ENCODE measurements at places on chromosomes 4 and X.

GRCh38 chrX:37786624-37787422 is 7.0 kb downstream of the CYBB start:
- no peak for DNase-seq

DNA sequence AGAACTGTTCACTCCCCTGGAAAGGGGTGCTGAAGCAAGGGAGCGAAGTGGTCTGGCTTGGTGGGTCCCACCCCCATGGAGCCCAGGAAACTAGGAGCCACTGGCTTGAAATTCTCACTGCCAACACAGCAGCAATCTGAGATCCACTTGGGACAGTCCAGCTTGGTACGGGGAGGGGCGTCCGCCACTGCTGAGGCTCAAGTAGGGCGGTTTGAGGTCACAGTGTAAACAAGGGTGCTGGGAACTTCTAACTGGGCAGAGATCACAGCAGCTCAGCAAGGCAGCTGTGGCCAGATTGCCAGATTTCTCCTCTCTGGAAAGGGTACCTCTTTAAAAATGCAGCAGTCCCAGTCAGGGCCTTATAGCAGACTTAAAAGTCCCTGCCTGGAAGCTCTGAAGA is 53.9 kb upstream of the GALNTL6 start:
- no peak for DNase-seq

DNA sequence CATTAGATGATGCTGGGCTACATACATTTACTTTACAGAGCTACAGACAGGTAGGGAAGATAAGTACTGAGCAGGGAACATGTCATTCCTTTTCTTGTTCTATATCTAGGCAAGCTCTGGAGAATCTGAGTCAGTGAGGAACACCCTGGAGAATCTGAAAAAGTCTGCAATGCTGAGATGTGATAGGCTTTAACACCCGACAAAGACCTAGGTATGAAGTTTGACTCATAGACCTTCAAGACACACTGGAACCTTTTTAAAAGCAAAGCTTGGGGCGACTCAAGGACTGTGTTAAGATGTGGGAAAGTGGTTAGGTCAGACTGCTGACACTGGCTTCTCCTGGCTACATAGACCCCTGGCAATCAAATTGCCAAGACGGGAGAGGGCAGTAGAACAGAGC is 42.8 kb downstream of the OSTC start:
- no peak for DNase-seq

- DNase-seq: no peak
Observed at GRCh38 chr4:123244137-123244536, 152.5 kb upstream of the SPRY1 start.

DNA sequence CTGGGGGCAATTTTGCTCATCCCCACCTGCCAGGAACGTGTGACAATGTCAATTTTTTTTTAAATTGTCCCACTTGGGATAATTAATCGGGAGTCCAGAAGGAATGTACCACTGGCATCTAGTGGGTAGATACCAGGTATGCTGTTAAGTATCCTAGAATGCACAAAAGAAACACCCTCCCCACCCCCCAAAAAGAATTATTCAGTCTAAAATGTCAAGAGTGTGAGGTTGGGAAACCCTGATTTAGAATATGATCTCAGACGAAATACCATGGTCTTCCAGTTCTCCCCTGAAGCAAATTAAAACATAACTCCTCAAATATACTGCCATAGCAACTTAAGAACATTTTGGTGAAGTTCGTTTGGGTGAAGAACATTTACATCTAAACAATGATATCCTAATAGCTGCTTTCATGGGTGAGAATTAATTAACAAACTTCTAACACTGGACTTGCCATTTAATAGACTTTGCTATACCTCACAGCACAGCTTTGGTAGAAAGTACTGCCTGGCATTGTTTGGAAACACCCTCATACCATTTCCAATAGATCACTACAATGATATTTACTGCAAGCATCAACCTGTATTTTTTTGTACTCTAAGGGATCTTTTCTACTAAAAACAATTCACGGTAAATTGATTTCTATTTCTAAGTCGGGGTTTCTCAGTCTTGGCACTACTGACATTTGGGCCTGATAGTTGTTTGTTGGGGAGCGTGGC is 36.5 kb downstream of the SH3RF1 start:
- no peak for DNase-seq

DNA sequence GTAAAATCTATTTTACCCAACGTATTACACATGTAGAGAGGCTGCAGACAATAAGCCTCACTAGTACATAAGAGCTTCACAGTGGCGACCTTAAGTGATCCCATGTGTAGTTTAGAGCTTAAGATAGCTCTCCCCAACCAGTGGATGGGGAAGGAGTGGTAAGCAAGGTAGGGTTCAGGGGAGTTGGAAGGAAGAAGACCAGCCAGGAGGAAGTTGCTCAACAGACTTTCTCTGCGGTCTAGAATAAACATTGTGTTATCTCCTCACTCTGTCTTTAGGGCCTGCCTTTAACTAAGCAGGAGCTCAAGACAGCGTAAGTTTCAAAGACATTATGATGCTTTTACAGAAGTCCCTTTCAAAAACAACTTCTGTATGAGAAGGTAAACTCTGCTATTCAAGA is 16.8 kb downstream of the MEPE start:
- no peak for DNase-seq

GRCh38 chr4:184250795-184251669 is 33.4 kb upstream of the ENPP6 start:
- DNase-seq: peak; percentile 52

- DNase-seq: peak; percentile 68
Observed at GRCh38 chr4:157220371-157220881, at the start of gene GRIA2. Gene GRIA2 (plus strand): TSS chr4:157220728. CDS start chr4:157221043, 315 bp downstream.

DNA sequence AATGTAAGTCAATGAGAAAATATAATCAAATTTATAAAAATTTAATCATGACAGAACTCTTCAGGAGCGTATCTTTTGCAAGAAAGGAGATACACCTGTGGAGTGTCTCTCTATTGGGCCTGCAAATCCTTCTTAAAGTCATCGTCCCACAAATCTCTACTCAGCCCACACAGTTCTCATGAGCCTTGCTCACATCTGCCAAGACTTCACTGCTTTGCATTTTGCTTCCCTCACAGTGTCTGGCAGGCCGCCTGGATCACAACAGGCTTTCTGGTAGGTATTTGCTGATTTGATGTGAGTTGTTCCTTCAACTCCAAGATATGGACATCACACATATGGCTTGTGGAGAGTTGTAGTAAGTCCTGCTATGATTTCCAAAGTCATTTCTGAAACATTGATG is 183.1 kb upstream of the ARX start:
- DNase-seq: no peak

DNA sequence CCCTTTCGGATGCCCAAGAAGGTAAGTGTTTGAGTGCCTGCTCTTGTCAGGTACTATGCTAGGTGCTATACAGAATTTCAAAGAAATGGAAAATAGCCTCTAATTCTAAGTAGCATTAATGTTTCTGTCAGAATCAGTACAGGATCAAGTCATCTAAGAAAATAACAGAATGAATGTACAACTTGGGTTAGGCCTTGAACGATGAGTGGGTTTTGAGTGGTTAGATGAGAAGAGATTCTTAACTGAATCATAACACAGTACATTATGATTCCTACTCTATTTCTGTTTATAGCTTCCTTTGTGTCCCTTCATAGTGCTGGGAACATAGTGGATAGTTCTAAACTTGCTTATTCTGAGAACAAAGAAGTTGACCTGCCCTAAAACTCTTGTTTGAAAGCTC is 253.9 kb downstream of the GLUD2 start:
- DNase-seq: no peak

- no peak for DNase-seq
Observed at GRCh38 chr4:82899374-82900065, 1.0 kb upstream of the THAP9 start.

DNA sequence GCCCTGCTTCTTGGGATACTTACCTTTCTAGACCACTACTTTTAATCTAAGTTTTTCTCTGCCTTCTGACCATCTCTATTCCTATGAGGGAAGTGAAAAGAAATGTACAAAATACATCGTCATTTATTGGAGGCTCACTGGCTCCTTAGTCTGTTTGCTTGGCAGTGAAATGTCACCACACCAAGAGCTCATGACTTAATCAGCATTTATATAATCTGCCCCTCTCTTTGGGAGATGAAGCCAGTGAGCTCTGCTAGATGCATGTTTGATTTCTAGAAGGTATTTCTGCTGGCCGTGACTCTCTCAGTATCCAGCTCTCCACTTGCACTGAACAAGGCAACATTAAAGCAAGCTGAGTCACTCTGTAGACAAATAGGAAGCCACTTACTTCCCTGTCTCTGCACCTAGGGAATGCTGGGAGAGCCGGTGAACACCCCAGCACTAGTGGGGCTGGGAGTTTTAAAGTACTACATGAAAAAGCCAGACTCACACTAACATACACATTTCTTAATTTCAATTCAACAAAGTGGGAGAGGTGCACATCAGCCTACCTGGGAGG is 79.1 kb downstream of the MID1IP1 start:
- no peak for DNase-seq

GRCh38 chr4:10101671-10102473 is 14.7 kb downstream of the WDR1 start:
- DNase-seq: no peak

GRCh38 chrX:24526616-24527015 is 61.5 kb downstream of the PDK3 start:
- DNase-seq: no peak

GRCh38 chr4:174173360-174173759 is 110.1 kb downstream of the FBXO8 start:
- no peak for DNase-seq

- DNase-seq: no peak
Observed at GRCh38 chrX:15989716-15990115, 133.6 kb upstream of the GRPR start.

- DNase-seq: no peak
Observed at GRCh38 chr4:150051111-150051510, 27.1 kb upstream of the DCLK2 start.

GRCh38 chr4:155953151-155954117 is at the start of gene CTSO:
Gene CTSO (minus strand): TSS chr4:155953866. CDS start chr4:155953847, 19 bp downstream.
- DNase-seq: peak; percentile 62

GRCh38 chr4:6019316-6020263 is 1.4 kb upstream of the C4orf50 start:
- DNase-seq: peak; percentile 70

- DNase-seq: no peak
Observed at GRCh38 chr4:124854968-124855367, 142.4 kb upstream of the ANKRD50 start.

GRCh38 chrX:22690116-22690515 is 309.6 kb upstream of the DDX53 start:
- no peak for DNase-seq

- no peak for DNase-seq
Observed at GRCh38 chr4:821631-822030, 4.3 kb downstream of the CPLX1 start.

- no peak for DNase-seq
Observed at GRCh38 chr4:2304877-2305561, 43.1 kb upstream of the MXD4 start.

DNA sequence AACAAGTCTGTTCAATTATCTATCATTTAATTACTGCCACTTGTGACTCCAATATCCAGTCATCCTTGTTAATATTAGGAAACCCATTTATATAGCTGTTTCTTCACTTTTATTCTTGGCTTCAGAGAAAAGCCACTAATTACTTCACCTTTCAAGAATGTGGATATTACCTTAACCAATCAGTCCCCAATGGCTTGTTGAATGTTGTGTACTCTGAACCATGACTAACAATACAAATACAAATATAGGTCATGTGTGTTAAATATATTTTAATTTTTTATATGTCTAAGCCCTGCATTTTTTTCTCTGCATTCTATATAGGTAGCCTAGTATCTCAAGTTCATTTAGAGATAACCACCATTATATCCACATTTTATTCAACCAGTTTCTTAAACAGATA is 1513.4 kb upstream of the AGA start:
- DNase-seq: no peak

DNA sequence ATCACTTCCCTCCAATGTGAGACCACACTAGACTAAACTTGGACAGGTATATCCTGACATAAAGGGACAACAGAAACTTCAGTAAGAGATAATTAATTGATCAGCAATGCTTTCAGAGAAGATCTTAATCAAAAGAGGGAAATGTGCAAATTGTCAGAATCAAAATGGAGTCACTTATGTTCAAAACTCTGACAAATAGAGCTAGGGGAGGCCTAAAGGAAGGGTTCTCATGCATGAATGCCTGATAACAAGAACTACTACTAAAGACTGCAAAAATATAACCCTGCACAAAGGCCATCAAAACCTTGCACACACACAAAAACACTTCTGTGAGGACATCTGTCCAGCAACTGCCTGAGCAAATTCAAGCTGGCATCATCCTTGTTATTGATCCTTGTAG is 637.5 kb upstream of the INTU start:
- no peak for DNase-seq

GRCh38 chrX:97229318-97229717 is 345.6 kb downstream of the RPA4 start:
- peak; percentile 59 for DNase-seq

GRCh38 chrX:34810364-34810763 is 132.2 kb upstream of the FAM47B start:
- no peak for DNase-seq

GRCh38 chr4:144189121-144189520 is 48.6 kb upstream of the GYPA start:
- DNase-seq: no peak

DNA sequence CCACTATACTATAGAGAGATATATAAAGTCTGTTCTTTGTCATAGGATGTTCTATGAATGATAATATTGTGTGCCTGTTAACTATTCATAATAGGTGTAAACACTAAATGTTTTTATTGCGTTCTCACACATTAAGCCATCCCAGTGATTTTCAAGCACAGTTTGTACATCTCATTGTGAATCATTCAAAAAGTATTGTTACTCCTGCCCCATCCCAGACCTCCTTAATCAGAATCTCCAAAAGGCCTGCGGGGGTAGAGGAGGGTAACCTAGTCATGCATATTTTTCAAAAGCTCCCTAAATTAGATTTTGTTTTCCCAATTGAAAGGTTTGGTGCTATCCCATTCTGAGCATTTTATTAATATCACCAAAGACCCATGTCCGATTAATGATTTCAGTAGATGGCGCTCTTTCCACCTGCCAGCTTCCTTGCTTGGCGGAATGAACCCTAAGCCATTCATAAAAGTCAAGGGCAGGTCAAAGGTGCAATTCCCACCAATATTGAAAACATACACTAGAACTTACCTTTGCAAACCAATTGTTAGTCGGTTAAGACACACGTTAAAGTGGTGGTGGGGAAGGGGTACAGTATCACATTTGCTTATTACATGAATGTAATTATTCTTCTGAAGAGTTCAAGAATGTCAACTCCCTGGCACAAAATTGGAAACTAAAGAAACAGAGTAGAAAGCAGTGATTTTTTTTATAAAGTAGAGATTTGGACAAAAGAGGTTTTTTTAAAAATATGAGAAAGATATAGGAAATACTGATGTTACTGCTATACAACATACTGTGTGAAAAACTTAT is 5.8 kb upstream of the TET2 start:
- DNase-seq: peak; percentile 7

DNA sequence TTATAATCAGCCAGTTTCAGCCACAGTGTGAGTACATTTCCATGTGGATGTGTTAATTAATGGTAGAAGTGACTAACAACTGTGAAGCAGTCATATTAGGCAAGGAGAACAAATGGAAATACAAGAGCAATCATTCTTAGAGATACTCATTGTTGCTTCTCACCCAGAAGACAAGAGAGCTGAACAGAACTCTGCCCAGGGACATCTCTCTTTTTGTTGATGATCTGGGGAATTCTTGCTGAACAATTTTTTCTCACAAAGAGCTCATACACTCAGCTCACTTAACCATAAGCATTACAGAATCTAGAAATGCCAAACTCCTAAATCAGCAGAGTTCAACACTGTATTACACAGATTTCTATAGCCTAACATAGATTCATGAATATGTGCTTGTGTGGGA is 150.1 kb downstream of the COMMD8 start:
- no peak for DNase-seq

GRCh38 chrX:1524874-1525582 is 12.0 kb downstream of the P2RY8 start:
- DNase-seq: no peak
